ENCODE measurements at places on chromosomes 12 and 14.

DNA sequence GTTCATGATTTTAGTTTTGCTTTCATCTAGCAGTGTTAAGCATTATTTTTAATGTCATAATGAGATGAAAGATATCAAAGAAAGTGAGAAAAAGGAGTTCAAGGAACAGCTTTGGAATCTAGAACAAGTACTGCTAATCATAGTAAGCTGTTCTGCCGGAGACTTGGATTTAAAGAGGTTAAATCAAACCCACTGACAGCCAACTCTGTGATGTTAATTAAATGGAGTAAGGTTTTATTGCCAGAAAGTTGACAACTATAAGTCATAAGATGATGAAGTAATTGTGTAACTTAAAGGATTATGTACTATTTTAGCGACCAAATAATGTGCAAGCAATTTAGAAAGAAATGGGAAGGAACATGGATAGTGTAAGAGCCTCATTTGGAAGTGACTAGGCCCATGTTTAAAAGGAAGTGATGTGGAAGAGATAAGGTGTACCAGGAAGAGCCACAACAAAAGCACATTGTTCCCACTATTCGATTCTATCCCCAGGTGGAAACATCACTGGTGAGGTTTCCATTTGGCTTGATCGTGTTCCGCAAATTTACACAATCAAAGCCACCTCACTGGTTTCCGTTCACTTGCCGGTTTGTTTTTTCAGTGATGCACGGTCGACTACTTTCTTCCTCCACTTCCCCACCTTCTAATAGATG is 388.5 kb downstream of the PAWR start:
- no peak for DNase-seq

DNA sequence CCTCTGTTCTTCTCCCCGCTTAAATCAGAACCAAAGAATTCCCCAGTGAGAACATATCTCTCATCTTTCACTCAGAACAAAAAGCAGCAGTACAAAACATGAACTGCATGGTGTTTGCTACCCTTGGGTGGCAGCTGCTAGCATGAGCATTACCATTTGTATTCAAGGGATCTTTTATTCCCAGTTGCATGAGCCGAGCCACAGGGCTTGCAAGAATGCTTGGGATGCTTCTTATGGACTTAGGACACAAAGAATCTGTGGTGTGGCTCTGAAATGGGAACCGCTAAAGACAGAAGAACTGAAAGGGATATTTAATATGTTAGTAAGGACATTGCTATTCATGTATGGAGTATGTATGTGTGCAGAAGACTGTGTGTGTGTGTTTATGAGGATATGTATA is 190.6 kb downstream of the TMX1 start:
- DNase-seq = no peak

GRCh38 chr12:112759786-112760185 is 31.8 kb upstream of the RPH3A start:
- no peak for DNase-seq

- no peak for DNase-seq
Measured at GRCh38 chr12:115882936-115883335, 394.6 kb downstream of the MED13L start.

- DNase-seq = no peak
Measured at GRCh38 chr12:55797068-55797467, 20.5 kb downstream of the SARNP start.

DNA sequence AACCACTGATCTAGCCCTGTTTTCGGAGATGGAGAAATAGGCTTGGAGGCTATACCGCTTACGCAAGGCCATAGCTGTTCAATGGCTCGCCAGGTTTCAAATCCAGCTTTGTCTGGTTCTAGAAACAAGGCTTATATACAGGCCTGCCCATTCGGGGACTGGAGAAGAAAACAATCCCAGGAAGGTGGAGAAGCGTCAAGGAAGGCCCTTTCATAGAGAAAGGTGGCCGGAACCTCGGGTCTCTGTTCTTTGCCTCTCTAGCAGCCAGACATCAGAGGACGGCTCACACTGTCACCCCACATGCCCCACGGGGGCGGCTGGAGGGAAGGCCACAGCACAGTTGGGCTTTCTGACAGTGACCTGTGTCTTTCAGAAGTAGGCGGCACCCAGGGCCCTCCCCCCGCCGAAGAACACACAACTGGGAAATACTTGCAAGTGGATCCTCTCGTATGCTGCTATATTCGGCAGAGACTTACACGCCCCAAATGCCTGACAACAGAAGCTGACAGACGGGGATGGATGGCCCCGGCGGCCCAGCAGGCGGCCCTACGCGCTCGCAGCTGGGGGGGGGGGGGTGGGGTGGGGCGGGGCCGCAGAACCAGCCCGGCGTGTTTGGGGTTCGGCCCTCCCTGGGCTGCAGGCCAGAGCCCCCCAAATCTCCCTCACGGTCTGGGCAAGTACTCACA is 4.5 kb upstream of the SETD1B start:
- peak; percentile 40 for DNase-seq

DNA sequence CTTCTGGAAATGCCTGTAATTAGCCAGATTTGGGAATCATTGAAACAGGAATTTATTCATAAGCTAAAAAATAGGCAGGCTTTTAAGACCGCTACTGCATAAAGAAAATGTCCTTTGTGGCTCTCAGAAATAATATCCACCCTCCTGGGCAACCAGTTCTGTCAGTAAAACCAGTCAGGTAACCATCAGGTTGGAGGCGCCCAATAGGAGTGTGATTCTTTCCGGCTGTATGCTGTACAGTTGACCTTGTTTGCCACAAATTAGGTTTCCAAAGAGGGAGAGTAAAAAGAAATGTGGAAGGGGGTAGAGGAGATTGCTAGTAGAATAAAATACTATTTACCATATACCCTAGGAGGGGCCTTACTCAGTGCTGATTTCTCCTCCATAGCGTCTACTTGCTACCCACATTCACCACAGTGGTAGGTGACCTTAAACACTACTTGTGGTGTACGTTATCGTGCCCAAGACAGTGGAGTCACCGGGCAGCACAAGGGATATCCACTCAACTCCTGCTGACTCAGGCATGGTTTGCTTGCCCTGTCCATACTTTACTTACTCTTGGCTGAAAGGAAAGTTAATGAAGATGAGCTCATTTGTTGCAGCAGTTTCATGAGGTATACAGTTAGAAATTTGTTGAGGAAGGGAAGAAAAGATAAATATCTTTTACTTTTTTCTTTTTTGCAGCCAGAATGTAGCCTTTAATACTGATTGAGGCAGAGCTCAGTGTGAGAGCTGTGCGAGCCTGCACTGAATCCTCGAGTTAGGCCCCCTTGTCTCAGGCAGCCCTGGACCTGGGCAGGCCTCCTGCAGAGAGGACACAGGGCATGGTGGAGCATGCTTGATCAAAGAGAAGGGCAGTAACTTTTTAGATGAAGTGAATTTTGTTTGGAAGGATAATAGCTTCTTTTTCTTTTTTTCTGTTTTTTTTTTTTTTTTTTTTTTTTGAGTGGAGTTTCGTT is 76.7 kb downstream of the DIP2B start:
- no peak for DNase-seq

DNA sequence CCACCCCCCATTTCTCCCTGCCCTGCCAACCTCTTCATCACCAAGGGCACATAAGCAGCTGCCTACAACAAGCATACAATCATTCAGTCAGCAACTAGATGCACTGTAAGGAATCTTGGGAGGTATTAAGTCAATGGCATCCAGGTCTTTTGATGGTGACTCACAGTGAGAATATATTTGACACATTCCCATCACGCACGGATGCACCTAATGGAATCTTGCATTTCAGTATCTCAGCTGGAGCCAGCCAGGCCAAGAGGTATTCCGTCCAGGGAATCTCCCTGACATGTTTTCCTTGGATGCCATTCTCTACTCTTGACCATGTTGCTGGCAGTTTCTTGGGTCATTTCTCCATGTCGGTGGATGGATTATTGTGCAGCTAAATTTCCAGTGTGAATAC is 73.9 kb upstream of the CAPRIN2 start:
- no peak for DNase-seq

Measured in activated naive CD4-positive, alpha-beta T cell (primary cell).